Fibroblast of skin of back (primary cell): ENCODE measurements at places on chromosomes 7 and 10.
A peak's percentile ranks its signal among the peaks of the same experiment; 100 is the strongest.

DNA sequence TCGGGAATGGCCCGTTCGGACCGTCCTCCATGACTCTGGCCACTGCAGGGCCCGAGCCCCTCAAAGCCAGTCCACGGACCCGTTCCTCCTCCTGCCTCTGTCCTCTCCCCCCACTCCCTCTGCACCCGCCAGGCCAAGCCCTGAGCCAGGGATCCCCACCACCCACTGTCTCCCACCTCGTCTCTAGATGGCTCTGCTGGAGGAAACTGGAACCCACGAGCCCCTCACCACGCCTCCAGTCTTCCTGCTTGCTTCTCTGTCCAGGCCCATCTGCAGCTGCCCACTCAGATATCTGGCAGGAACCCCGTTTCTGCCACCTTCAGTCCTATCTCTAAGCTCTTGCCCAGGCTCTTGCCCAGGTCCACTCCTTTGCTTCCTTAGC lies 24.3 kb downstream of the GRID2IP start:
- DNase-seq = no peak

DNA sequence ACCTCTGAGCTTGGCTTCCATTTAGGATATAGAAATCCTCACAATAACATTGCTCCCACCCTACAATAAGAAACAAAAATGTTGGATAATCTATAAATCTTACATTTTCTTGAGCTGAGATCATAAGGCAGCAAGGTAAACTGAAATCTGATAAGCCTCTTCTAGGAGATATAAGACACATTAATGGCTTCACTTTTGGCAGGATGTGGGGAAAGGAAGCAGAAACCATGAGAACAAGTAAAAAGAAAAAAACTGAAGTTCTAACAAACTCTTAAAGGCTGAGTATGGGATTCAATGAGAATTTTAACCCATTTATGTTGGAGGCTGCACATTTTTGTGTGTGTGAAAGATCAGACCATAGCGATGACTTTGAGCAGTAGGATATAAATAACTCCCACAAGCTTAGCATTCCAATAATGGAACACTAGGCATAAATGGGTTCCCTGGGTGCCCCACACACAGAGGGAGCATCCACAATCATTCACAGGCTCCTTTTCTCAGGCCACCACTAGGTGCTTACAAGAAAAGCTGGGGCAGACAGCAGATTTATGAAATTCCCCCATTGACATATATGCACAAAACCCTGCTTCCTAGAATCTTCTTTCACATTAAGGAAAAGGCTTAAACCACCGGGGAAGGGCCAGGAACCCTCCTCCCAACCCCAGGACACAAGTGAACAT lies 564.9 kb upstream of the MGMT start:
- DNase-seq = no peak

GRCh38 chr7:7516156-7516555 lies 19.5 kb downstream of the COL28A1 start:
- no peak for DNase-seq

DNA sequence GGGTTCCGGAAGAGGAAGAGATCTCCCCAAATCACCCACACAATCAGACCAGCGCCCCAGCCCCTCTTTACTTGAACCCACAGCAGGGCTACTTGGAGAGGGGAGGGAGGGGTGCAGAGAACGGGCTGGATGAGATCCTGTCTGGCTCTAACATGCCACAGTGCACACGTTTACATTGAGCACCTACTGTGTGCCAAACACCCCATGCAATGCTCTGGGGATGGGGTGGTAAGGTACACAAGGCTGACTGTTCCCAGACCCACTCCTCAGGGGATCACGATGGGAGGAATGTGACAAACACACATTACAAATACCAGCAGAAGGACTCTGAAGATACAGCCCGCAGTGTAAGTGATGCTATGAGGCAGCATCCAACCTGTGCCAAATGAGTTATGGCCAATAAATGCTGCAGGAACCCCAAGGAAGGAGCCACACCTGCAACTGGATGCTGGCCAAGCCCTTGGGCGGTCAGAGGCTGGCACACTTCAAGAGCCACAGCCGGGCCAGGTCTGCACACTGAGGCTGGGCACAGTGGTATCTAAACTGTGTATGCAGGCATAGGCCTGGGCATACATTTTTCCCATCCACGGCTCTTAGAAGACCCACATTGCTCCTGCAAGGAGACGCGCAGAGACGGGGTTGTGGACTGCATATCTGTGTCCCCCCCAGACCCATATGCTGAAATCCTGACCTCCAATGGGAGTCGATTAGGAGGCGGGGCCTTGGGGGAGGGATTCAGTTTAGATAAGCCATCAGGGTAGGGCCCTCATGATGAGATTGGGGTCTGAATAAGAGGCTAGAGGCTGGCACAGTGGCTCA lies 6.4 kb downstream of the SPOCK2 start:
- no peak for DNase-seq

DNA sequence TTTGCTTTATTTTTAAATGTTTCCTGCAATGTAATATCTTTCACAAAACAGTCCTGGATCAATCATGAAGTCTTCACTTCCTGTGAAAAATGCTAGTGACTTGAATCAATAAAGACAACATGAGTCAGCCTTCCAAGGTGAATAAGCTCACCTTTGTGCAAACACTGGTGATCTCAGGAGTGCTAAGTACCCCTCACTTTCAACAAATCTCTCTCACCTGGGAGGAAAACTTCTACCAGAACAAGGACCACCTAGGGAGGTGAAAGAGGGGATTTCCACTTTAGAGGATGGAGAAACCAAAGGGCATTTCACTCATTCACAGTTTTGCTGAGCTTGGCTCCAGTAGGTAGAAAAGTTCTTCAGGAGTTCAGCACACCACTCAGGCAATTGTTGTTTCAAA lies 64.8 kb downstream of the CALD1 start:
- DNase-seq = no peak

DNA sequence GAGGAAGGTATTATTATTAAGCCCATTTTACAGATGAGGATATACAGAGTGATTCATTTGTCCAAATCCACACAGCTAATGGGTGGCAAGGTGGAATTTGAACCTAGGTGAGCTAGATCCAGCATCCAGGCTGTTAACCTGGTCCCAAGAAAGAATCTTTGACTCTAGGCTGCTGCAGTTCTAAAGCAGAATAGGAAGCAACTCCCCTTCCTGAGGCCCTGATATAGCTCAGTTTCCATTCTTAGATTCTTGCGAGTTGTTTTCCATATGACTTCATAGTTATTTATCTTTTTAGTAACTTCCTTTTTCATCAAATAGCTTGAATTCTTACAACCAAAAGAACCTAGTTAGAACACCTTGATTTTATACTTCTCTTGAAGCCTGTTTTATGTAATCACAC lies 24.1 kb upstream of the ZC3HAV1L start:
- DNase-seq = no peak

- no peak for DNase-seq
Observed at GRCh38 chr10:80685355-80685754, 147.7 kb downstream of the SH2D4B start.

- no peak for DNase-seq
Observed at GRCh38 chr10:73886661-73887293, 12.4 kb upstream of the CAMK2G start.

- no peak for DNase-seq
Observed at GRCh38 chr10:126722726-126723125, 52.2 kb upstream of the C10orf90 start.

GRCh38 chr7:151051108-151051507 lies 2.8 kb downstream of the ASIC3 start:
- DNase-seq = peak; percentile 72

DNA sequence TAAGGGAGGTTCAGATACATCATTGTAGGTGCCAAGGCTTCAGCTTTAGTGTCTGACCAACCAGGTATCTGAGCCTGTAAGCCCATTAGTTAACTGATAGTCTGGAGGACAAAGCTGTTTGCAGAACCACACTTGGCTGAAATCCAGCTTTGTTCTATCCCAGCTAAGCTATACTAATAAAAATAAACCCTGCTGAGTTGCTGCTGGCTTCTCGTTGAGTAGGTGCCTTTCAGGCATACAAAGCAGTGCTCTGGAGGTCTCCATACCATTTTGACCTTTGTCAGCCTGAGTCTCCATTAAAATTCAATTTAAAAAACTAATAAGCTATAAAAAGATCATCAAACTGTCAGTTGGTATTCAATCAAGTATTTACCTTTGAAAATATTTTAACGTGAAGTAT lies 22.0 kb downstream of the CDCA7L start:
- DNase-seq = no peak

DNA sequence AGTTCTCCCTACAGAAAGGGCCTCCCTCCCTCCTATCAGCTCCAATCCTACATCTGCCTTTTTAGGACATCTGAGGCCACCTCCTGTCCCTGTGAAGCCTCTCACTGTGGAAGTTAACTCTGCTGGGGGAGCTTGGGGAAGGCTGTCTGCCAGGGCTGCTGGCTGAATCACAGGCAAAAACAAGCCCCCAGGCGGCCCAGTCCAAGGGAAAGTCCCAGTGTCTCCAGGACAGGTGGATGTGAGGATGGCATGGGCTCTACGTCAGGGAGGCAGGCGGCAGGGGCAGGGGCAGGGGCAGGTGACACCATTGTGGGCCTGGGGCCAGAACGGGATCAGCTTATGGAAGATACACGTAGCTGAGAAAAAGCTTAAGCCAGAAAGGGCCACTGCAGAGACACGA lies 240.2 kb downstream of the MAD1L1 start:
- no peak for DNase-seq

- peak; percentile 85 for DNase-seq
Observed at GRCh38 chr10:90179696-90180407, 478.5 kb downstream of the KIF20B start.

DNA sequence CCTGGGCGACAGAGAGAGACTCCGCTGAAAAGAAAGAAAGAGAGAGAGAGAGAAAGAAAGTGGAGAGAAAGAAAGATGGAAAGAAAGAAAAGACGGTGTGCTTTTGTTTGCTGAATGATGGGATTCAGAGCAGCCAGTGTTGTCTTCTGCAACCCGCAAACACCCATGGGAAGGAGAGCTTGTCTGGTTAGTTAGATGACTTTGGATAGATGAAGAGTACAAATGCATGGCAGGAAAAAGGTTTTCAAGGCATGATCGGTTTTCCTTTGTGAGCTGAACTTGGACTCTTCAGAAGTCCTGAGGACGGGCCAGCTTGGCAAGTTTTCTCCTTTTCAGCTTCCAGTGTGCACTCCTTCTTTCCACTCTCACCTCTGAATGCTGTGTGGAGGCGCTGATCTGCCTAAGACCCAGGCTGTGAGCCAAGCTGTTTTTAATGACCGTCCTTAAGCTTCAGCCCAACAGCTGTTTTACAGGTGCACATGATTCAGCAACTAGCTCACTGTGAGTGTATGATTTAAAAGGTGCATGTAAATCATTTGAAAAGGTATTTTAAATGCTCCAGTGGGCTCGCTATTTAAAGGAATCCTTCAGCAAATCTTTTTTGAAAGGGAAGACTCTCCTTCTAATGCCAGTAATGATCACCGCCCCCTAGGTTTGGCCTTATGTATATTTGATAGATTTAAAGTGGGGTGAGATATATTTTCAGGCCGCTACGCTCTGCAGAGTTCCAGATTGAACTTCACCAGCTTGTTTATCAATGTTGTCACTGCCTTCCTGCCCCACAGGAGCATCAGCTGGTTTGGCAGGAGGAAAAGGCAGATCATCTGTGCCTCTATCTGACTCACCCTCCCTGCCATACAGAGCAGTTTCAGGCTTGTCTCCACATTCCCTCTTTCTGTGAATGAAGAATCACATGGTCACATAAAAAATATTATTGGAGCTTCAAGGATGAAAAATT lies 115.0 kb downstream of the PLXDC2 start:
- peak; percentile 70 for DNase-seq

DNA sequence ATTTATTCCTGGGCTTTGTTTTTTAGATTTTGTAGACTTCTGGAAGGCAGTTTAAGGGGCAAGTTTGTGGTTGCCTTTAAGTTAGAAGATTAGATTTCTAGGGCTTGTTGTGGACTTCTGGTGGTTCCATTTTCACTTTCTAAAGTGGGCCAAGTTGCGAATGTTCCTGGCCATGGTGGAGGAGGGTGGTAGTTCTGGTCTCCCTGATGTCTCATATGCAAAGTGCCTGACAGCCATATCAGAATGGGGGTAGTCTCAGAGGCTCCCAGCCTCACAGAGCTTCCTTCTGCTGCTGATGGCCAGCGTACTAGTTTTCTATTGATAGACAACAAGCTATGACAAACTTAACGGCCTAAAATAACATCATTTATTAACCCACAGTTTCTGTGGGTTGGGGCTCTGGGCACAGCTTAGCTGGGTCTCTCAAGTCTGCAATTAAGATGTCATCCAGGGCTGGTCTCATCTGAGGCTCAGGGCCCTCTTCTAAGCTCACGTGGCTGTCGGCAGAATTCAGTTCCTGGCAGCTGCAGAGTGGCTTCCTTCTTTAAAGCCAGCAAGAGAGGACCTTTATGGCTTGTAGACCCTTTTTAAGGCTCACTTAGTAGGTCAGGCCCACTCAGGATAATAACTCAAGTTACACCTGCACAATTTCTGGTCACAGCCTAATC lies 44.8 kb downstream of the BMPER start:
- DNase-seq = no peak

GRCh38 chr7:87199241-87199640 lies 20.3 kb downstream of the TMEM243 start:
- no peak for DNase-seq

GRCh38 chr7:593324-594115 lies 73.9 kb upstream of the PDGFA start:
- no peak for DNase-seq

DNA sequence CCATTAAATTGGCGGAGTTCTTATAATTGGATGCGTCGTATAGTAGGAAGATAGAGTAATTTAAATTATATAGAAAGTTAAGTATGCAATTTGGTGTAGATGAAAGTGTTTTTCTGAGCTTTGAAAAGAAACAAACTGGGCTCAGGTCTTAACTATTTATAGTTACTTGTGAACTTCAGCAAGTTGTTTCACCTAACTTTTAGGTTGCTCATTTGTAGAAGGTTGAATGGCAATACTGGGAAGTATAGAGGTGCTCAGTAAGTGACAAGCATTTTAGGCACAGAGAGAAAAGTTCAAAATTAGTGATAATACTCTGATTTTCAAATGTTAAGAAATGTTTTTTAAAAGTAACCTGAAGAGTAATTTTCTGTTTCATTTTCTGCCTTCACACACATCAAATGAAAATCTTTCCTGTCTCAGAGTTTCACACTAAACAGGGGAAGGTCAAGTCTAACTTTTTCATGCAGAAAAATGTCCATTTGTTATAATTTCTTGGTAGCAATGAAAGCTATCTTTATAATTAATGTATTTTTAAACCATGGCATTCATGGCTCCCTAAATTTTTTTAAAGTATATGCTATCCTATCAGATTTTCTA lies 146.5 kb downstream of the PHF14 start:
- DNase-seq = no peak

DNA sequence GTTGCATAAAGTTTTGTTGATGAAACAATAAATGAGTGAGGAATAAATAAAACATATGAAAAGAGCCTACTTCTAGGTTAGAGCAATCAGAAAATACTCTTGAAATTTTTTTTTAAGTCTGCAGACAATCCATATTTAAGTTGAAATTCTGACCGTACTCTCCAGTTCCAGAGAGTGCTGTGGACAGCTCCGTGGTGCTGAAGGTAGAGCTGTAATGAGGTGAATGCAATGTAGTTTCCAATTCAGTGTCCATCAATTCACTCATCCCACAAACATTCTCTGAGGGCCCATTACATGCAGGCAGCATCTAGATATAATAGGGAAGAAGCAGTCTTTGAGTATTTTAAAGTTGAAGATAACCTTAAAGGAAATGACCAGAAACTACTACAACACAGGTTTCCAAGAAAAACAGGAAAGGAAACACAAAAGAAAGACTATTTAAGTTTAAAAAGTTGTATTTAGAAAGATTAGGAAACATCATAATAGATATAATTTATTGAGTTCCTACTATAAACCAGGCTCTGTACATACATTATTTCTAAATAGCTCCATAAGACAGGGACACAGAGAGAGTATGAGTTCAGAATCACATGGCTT lies 44.0 kb upstream of the CRTAC1 start:
- DNase-seq = peak; percentile 22
